ENCODE measurements at places on chromosomes 7 and 10.

DNA sequence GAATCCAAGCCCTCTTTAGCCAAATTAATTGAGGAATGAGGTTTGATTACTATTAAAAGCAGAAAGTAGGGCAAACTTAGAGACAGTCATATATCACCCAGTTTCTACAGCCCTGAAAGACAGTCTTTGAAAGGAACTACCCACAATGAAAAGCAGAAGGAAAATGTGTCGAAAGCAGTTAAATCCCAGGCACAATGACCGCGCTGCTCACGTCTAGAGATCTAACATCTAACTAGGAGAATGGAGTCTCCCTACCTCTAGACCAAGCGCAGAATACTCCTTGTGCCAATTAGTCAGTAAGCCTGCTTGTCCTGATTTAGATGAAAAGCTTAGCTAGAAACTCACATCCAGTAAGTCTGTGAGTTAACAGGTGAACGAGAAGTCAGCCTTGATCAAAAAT lies 350.0 kb downstream of the FGFR2 start:
- DNase-seq, result no peak

- DNase-seq, result no peak
These were observed at the start of gene MYO3A for GRCh38 chr10:25933653-25934608. TSS of gene MYO3A (plus strand) at chr10:25934229. CDS start at chr10:25952111, 17,882 bp downstream.

GRCh38 chr10:117165538-117166417 lies 27.7 kb upstream of the VAX1 start:
- peak; percentile 42 for DNase-seq

DNA sequence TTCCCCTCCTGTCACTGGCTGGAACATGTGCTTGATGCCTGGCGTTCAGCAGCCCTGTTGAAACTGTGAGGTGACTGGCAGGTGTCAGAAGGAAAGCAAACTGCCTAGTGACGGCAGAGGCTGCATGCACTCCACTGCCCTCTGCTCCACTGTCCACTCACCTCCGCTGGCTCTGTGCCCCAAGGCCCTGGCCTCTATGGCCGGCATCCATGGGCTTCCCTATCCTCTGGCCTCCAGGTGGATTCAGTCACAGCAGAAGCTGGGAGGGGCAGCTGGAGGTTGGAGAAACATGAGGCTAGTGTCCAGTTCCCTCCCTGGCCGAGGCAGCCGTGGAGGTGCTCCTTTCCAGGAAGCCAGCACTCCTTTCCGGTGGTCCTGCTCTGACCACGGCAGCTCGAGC lies 31.2 kb upstream of the INSIG1 start:
- no peak for DNase-seq

- no peak for DNase-seq
These were observed 45.6 kb downstream of the PDIA4 start for GRCh38 chr7:148982654-148983199.

- no peak for DNase-seq
These were observed 212.6 kb downstream of the WDR37 start for GRCh38 chr10:1268831-1269230.

DNA sequence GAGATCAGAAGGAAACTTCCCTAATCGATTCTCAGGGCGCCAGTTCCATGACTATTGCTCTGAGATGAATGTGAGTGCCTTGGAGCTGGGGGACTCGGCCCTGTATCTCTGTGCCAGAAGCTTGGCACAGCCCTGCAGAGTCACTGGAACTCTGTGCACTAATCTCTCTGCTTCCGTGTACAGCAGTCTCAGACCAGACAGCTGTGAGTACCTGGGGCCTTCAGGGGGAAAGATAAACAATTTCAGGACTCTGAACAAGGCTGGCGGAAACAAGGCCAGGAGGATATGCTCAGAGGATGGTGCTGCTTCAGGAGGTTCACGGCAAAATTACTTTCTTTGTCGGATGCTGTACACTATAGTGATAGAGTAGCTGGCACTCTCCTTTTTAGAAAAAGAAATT lies 131.7 kb upstream of the PRSS58 start:
- no peak for DNase-seq

DNA sequence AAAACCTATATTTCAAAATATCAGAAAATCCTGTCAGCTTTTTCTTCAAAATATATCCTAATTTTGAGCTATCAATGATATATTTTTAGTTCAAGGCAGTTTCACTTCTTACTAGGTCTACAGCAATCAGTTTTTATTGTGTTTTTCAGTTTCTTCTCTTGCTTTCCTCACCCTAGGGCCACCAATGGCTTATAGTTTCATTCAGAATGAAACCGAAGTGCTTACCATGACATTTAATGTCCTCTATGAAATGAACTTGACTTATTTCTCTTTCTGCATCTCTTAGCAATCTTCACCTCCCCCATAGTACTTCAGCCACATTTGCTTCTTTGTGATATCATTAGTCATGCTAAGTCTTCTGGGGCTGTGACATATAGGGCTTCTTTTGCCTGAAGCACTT lies 100.3 kb downstream of the ARL5B start:
- no peak for DNase-seq

GRCh38 chr10:78755877-78756455 lies 312.8 kb upstream of the ZMIZ1 start:
- DNase-seq, result no peak

- DNase-seq, result no peak
These were observed 130.5 kb upstream of the RHEB start for GRCh38 chr7:151650161-151650560.

GRCh38 chr10:31742255-31742654 lies 186.4 kb downstream of the ARHGAP12 start:
- DNase-seq, result no peak

DNA sequence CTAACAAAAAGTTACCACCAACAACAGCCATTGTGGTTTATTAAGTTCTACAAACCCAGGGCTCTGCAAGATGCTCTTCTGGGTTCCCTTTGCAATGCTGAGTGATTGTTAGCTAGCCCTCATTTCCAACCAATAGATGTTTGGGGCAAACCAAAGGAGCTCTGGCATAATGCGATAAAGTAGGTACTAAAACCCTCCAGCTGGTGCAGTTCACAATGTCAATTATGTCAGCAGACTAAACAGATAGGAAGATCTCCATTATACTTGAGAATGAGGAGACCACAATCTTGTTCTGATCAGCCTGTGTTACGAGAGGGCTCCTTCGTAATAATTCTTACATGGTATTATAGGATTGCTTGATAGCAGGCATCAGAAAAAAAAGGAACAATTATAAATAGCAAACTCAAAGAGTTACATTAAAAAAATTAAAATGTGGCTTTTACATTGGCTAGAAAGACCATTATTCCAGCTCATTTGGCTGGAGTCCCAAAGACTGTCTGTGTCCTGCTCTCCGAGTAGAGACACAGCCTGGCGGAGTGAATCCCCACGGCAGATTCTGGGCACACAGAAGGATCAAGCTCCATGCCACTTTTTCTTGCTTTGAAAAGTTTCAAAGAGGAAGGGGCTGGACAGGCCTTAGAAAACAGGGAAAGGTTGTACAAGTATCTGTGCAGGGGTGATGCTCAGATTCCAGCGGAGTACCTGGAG lies 93.8 kb downstream of the ZRANB1 start:
- no peak for DNase-seq

- DNase-seq, result no peak
These were observed 61.2 kb upstream of the WNT16 start for GRCh38 chr7:121267612-121268011.

GRCh38 chr7:116393654-116394053 lies 105.9 kb upstream of the CAV2 start:
- no peak for DNase-seq

- DNase-seq, result no peak
These were observed 132.1 kb downstream of the INHBA start for GRCh38 chr7:41570766-41571165.

GRCh38 chr7:55774327-55775050 lies 88.1 kb downstream of the SEPTIN14 start:
- DNase-seq, result no peak

DNA sequence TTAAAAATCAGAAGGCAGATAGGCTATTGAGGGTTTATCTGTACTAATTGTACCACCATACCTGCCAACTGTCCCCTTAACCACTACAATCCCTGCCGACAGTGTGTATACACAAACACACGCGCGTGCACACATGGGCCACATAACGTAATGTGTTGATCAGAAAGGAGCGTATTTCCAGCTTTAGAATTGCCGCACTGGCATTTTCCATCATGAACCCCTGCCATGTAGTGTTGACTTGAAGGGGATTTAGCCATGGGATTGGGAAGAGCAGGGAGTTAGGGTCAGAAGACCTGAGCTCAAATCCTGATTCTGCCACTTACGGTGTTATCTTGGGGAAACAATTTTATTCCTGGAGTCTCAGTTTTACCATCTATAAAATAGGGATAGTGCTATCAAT lies 158.9 kb downstream of the TCF7L2 start:
- DNase-seq, result no peak

DNA sequence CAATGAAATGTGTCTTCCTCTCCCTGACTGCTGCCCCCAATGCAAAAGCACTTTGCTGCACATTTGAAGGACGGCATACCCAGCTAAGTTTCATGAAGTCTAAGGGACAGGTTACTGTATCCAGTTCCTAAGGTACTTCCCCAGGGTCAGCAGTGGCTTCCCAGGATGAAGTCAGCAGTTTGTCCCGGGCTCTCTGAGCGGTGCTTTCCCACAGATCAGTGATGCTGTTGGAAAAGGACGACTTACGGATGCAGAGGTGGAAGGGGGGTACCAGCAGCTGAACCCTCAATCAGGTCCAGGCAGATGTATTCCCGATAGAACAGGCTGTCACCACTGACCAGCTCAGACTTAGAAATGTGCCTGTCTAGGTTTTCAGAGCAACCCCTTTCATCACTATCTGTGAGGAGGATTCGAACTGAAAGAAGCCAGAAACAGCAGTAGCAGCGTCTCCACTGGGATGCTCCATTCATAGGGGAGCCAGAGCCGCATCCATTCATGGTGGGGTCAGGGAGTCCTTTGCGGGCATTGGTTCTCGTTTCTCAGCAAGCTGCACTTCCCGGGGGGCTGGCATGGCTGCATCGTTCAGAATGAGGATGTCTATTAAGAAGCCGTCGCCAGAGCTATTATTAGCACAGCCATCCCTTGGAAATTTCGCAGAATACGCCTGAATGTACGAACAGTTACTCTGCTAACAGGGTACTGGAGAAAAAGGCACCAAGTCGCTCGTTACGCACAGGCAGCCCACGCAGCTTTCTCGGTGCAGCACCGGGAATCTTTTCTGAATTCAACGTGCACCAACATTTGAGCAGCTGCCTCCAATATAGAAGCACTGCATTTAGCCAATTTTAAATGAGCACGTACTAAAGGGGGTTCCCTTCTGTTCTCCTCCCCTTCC lies 303.7 kb downstream of the PRPF18 start:
- DNase-seq, result no peak

DNA sequence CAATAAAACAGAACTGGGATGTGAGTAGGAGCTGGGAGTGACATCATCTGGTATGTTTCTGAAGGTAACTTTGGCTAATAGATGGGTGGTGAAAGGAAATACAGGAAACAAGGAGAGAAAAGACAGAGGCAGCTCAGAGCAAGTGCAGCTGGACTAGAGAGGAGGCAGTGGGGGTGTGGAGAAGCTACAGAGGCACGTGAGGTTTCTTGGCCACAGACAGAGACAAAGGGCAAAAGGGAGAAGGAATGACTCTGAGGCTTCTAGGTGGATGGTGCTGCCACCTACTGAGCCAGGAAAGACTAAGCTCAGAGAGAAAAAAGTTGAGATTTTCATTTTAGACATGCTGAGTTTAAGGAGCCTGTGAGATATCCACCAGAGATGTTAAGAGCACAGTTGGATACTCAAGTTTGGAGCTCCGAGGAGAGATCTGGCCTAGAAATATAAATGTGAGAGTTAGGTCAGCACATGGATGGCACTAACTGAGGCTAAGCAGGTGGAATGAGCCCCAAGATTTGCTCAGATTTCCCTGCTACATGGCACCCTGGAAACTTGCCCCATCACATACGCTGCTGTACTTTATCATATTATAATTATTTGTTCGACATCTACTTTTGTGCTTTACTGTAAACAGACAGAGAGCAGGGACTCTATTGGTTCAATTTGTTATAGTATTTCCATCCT lies 293.0 kb upstream of the IMMP2L start:
- no peak for DNase-seq

DNA sequence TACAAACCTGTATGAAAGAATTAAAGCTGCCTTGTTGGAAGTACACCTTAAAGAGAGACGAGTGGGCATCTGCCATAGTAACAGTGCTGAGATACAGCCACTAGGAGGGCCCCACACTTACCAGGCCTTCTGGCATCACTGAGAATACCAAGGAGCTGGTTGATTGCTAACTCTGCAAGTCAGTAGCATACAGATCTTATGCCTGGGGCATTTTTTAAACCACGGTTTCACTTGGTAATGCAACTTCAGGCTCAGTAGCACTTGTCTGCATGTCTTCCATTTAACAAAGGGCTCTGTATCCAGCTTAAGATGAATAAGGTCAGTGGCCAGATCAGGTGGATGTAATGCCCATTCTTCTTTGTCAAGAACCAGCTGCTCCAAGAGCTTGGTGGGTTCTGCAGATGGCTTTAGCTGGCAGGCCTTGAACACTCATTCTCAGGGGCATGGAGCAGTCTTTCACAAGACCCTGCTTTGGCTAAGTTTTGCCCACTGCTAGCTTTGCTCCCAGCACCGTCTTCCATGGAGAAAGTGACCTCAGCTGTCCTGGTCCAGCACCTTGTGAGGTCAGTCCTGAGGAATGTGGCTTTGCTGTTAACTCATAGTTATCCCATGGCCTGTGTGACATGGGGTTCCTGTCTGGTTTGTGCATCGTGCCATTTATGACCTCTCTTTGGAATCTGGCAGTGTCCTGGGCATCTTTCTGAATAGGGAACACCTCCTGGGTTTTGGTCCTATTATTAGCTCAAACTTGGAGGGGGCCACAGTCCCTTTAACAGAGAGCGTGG lies 68.1 kb downstream of the BMPER start:
- no peak for DNase-seq

Measured in SJSA1 (cell line).